ENCODE measurements at places on chromosomes 12 and 14.

DNA sequence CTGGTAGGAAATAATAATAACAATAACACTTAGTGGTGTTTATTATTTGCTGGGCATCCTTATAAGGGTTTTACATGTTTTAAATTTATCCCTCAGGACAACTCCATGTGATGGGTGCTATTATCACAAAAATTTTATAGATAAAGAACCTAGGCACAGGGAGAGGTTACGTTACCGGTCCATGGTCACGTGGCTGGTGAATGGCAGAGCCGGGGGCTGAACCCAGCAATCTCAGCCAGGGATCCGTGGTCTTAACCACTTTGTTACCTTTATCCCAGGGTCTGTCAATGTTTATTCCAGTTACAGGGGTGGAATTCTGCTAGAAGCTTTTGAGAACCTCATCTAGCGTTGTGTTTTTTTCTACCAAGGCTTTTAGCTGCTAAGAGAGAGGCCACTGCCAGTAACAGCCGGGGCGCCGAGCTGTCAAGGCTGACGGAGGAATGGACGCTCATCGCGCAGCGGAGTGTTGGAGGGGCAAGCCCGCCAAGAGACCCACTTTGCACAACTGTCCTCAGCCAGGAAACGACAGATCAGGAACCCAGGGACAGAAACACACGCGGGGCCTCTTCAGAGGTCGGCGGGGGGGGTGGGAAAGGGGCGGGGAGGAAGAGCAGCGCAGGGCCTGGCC, 418 bp downstream of the AMN1 start:
- no peak for DNase-seq

DNA sequence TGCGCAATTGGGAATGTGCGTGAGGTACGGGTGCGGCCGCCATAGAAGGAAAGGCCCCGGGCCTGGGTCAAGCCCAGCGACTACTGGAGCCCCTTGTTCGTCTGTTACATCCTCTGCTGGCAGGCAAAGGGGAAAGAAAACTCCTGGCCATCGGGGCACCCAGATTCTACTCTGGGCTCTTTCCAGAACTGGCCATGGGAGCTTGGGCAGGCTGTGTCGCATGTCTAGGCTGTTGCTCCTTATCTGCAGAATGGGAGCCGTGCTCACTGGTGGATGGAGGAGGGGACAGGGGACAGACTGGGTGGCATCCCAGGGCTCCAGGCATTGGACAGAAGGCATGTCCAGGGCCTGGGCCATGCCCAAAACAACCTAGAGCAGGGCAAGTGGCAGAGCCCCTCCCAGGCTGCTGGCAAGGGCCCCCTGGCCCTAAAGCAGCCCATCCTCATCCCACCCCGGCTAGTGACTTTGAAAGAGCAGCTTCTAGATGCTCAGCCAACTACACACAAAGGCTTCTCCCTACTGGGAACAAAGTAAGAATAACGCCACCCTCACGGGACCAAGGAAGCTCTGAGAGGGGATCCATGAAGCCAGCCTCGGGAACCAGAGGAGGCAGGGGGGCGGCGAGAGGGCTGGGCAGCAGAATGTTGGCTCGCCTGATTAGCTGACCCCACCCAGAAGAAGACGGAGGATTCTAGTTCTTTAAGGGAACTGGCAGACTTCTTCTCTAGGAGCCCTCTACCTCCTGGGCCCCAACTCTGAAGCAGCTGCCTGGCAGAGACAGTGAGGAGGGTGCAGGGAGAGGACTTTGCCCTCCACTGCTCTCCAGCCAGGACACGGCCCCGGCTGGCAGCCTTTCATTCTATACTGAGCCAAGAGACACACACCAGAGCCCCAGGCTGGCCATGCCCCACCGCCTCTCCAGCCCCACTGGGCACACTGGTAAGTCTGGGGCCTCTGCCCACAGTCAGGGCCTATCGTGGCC, 96.8 kb downstream of the SINHCAF start:
- DNase-seq: no peak

DNA sequence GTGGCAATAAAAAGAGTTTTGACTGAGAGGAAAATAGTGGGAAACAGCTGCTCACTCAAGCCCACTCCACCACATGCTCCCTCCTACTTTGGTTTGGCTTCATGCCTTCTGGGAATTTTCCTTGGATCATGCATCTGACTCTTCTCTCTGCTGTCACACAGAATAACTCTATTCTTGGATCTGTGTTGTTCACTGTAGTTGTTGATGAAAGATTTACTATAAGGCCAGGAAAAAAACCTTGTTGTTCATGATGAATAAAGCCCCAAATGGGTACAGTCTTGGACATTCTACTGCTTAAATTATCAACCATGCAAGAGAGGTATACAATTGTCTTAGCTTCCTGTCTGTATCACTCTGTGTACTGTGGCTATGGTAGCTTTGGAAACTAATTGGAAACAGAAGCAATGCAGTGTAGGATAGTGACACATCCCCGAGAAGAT, 70.5 kb downstream of the TMX1 start:
- no peak for DNase-seq

DNA sequence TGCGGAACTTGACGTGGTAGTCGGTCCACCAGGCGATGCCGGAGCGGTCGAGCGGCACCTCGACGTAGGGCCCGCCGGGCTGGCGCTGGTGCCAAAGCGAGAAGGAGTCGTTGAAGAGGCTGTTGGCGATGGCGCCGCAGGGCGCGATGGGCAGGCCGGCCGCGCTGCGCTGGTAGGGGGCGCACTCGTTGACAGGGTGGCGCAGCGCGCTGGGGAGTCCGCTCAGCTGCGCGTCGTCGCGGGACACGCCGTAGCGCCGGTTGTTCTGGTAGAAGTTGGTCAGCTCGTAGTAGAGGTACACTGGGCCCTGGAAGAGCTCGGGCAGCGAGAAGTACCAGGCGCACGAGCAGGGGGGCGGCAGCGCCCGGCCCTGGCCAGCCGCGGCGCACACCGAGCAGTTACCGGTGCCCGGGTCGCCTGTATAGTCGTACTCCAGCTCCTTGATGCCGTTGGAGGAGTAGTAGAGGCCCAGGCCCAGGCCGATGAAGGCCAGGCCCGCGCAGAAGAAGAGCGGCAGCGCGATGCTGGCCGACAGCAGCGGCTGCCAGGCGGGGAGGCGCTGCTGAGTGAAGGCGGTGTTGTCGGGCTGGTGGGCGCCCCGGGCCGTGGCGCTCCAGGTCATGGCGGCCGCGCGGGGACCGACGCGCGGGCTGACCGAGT, 482 bp downstream of the TMEM30B start:
- DNase-seq: peak; percentile 63

DNA sequence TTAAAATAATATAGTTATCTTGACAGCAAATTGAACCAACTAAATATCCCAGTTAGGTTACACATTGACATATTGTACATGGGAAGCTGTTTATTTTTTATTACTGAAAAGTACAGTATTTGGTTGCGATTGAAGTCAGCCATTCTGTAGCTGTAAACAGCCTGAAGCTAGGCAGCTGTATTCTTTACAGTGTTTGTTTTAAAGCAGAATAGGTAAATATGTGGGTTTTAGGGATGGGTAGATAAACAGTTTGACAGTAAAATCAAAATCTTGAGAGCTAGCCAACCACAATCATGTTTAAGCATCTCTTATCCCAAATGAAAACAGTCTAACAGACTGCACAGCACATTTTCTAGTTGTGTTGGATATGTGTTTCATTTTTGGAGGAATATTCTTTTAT, 45.7 kb downstream of the TTC6 start:
- no peak for DNase-seq

GRCh38 chr12:132161036-132161781, 17.0 kb downstream of the NOC4L start:
- no peak for DNase-seq

All from CD4-positive, alpha-beta T cell treated with Interferon alpha-2 for 1 hour (primary cell).